ENCODE measurements at places on chromosomes 7 and 10. TPM values are rescaled to one million over a fixed set of nuclear protein-coding genes. Genes with fewer than 3 reads are reported as not detected.

DNA sequence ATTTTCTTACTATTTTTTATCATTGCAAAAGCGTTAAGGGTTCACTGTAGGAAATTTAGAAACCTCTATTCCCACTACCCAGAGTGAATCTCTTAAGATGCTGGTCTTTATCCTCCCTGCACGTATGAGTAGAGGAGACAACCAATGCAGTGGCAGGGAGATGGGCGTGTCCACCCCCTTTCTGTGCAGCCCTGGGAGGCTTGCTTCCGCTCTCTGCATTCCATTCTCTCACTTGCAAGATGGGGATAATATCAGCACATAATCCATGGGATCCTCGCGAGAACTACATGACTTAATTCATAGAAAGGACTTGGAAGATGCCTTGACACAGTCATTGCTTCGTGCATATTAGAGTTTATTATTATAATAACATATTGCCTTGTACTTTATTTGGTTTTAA, 196.2 kb downstream of the KLF6 start:
- no peak for DNase-seq

SLC39A12 gene
- polyA plus RNA-seq = not detected

DNA sequence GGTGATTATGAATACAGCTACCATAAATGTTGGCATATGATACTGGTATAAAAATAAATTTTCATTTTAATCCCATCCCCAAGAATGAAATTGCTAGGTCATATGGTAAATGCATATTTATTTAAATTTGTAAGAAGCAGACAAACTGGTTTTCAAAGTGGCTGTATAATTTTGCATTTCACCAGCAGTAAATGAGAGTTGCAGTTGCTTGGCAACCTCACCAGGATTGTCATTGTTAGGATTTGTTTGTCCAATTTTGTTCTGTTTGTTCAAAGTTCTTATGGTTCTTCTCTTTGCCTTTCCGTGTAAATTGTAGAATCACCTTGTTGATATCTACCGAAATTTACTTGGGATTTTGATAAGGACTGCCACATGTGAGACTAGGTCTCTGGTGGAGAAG, 237.4 kb downstream of the OTUD1 start:
- DNase-seq = no peak

STEAP1B gene
- polyA plus RNA-seq = 1.8 TPM

DNA sequence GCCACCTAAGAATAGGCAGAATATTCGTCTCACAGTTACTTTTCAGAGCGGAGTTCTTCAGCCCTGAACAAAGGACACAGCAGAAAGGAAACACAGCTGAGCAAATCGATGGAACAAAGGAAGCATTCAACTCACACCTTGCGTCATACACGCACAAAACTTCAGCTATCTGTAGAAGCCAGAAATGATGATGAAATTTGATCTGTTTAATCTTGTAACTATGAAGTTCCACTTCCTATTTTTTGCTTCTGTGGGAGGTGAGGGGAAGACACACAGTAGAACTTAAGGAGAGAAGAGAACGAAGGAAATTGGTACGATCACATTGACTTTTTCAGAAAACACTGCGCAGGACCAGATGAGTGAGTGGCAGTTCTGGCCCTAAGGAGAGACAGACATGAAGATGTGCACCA, 26.2 kb downstream of the FAM171A1 start:
- no peak for DNase-seq

CAMK2B gene
- polyA plus RNA-seq = 17.7 TPM

- no peak for DNase-seq
Measured at GRCh38 chr10:116748041-116748440, 5.7 kb upstream of the HSPA12A start.

- no peak for DNase-seq
Measured at GRCh38 chr7:7772397-7772821, 54.0 kb upstream of the RPA3 start.

UCN3 gene
- polyA plus RNA-seq = not detected

- DNase-seq = no peak
Measured at GRCh38 chr10:110860576-110861241, 11.0 kb upstream of the PDCD4 start.
